H4 (cell line): ENCODE measurements at places on chromosomes 4 and X.

DNA sequence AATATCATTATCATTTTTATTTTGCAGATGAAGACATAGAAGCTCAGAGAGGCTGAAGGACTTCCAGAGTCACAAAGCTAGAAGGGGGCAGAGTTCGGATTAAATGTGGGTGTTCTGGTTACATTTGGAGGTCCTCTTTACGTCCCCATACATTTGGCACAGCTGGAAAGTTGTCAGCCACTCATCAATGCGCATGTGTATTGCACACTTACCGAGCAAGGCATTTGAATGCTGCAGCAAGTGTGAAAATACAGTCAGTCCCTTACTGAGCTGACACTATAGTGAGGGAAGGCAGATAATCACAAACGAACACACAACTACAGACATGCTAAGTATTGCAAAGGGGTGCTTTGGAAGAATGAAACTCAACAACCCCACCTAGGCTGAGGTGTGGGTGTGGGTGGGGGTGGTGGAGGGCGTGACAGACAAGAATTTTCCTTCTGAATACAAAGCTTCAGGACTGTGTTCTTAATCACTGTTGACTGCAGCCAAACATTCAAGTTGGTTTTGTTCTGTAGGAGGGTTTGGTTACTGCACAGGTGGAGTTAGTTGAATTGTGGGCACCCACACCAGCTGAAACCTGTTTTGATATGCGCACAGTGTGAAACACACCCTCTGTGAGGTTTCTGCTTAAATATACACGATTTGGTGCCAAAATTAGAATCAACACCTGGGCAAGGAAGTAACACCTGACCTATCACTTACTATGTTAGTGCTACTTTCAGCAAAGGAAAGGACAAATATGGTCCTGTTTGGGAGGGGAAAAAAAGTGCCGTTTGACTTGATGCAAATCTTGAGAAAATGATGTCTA lies 72.4 kb downstream of the COQ2 start:
- no peak for DNase-seq

- DNase-seq, result no peak
Measured at GRCh38 chrX:140165849-140166248, 200.5 kb upstream of the CXorf66 start.

DNA sequence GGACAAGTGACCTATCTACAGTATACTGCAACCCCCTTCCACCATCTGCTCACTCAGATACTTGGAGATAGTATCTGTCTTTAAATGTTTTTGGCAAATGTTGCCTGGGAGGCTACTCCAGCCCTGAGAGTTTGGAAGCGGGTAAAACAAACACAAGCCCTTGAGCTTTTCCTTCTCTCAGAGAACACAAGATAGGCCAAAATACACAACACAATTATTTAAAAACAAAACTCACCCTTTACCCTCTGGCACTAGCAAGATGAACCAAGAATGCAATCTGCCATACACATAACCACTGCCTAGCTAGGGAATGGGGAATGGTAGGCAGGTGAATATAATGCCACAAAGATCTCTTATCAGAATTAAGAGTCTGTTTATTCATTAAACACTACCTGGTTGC lies 324.7 kb upstream of the FAM47C start:
- DNase-seq, result no peak

DNA sequence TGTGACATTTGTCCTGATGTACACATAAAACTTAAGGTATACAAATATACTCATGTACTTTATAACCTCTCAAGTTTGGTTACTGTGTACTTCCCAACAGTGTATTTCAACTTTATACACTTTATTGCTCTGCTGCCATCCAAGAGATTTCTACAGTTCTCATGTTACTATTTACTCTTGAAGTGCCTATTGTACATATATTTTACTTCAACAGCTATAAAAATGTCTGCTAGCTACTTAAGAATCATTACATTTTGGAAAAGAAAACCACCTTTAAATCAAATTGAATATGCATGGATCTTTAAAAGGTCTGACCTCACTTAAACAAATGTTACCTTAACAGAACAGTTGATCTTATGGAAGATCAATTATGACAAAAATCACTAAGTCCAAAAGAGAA lies 1056.4 kb downstream of the ADGRL3 start:
- no peak for DNase-seq

DNA sequence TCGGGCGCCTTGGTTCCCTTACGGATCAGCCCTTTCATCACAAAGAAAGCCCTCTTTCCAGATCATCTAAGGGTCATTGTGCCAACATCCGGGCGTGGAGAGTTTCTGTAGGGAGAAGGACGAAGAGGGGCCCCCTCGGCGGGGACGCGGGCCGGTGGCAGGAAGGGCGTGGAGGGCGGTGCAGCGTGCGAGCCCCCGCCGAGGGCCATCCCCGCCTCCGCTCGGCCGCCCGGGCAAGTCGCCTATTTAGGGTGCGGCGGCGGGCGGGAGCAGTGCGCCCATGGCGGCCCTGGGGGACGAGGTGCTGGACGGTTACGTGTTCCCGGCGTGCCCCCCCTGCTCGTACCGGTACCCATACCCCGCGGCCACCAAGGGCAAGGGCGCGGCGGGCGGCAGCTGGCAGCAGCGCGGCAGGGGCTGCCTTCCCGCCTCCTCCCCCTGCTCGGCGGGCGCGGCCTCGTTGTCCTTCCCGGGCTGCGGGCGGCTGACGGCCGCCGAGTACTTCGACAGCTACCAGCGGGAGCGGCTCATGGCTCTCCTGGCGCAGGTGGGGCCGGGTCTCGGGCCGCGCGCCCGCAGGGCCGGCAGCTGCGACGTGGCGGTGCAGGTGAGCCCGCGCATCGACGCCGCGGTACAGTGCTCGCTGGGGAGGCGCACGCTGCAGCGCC lies at the start of gene ZAR1:
TSS of gene ZAR1 (plus strand) at position 241 of the 668 bp plus-strand sequence. CDS start at position 281, 40 bp downstream.
- DNase-seq, result no peak

- no peak for DNase-seq
Measured at GRCh38 chrX:9127986-9128385, 94.1 kb upstream of the FAM9B start.

- DNase-seq, result no peak
Measured at GRCh38 chr4:2378401-2378800, 40.0 kb downstream of the ZFYVE28 start.

GRCh38 chr4:173410079-173410478 lies 11.2 kb upstream of the SCRG1 start:
- no peak for DNase-seq

GRCh38 chrX:19863212-19863856 lies 24.1 kb downstream of the SH3KBP1 start:
- no peak for DNase-seq

GRCh38 chr4:114642173-114642780 lies 43.7 kb downstream of the UGT8 start:
- DNase-seq, result no peak

- DNase-seq, result no peak
Measured at GRCh38 chr4:21819086-21819485, 129.5 kb downstream of the KCNIP4 start.

DNA sequence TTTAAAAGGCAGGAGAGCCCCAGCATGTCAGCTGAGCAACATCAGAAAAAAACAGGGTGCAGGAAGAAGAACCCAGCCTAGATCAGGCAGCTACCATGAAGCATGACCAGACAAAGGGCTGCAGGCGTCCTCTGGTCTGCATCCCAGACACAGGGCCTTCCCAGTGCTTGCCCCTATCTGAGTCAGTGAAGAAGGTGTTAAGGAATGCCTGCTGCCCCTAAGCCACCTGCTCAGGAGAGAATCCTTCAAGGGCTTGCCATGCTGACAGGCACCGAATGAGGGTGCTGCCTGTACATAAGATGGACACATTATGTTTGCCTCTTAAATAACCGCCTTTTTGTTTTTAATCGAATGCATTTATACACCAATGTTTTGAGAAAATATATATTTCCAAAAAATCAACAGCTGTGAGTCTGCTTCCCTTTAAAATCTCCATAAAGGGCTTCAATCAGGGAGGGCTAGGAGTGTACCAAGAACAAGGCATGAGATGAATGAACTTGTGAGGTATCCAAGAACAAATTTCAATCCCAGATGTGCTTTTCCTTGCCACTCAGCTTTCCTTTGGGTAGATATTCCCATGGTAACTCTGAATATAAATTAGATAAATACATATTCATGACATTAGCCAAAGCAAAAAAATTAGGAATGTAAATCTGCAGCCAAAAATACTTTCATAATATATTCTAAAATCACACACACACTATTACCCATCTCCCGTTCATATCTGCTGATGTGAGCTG lies 85.1 kb downstream of the SLC9A7 start:
- DNase-seq, result no peak
